Calu3 (cell line): ENCODE measurements at places on chromosomes 4 and X. TPM values are rescaled to one million over a fixed set of nuclear protein-coding genes. Genes with fewer than 3 reads are reported as not detected.

- no peak for DNase-seq
These were observed 61.2 kb downstream of the HMGB2 start for GRCh38 chr4:173272996-173273395.

- DNase-seq = no peak
These were observed 80.3 kb upstream of the NEIL3 start for GRCh38 chr4:177229331-177229730.

GRCh38 chr4:182770996-182771514 is 146.1 kb downstream of the DCTD start:
- DNase-seq = no peak

DNA sequence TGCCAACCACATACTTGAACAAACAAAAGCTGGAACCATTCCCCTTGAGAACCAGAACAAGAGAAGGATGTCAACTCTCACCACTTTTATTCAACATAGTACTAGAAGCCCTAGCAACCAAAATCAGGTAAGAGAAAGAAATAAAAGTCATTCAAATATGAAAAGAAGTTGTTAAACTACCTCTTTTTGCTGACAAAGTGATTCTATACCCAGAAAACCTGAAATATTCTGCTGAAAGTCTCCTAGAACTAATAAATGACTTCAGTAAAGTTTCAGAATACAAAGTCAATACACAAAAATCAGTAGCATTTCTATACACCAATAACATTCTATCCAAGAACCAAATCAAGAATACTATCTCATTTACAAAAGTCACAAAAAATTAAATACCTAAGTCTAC is 187.0 kb downstream of the UGT8 start:
- DNase-seq = no peak

- no peak for DNase-seq
These were observed 268.1 kb downstream of the ANK2 start for GRCh38 chr4:113317523-113317922.

DNA sequence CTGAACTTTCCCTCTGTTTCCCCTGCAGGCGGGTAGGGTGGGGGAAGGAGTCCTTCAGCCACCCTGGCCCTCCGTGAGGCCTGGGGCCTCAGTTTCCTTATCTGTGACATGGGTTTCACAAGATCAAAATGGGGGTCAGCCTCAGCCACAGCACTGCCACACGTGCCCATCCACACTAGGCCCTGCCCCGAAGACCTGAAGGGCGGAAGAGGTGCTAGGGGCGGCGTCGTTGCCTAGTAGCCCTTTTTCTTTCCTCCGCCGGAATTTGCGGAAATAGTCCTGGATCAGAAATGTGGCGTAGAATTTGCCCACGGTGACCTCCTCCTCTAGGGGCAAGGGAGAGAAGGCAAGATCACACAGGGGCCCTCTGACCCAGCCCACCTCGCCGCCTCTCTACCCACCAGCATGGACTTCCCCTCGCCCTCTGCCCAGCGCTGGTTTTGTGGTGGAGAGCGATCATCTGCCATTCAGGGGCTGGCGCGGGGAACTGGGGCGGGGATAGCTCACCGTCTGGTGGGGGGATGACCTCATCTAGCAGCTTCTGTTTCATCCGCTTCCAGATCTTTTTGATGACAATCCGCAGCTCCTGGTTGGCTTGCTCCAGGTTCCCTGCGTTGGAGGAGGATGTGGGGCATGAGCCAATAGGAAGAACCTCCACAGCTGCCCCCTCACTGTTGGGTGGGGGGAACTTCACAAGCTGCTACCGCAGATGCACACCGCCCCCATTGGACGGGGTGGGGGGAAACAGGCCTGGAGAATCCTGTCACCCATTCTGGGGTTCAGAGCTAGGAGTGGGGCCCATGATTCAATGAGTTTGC is 9.7 kb upstream of the SYP start:
- no peak for DNase-seq

DNA sequence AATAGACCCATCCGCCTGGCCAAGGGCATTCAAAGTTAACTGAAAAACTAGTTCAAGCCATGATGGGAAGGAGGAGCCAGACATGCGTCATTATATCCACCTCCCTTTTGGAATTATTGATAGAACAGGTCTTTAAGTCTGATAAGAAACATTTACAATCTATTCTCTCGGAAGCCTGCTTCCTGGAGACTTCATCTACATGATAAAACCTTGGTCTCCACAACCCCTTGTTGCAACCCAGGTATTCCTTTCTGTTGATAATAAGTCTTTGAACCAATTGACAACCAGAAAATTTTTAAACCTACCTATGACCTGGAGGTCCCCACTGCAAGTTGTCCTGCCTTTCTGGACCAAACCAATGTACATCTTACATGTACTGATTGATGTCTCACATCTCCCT is 451.3 kb downstream of the NAF1 start:
- no peak for DNase-seq

- no peak for DNase-seq
These were observed 426.0 kb upstream of the NR3C2 start for GRCh38 chr4:148868191-148868590.

- DNase-seq = no peak
These were observed 13.8 kb downstream of the CYP4V2 start for GRCh38 chr4:186205156-186205555.

DNA sequence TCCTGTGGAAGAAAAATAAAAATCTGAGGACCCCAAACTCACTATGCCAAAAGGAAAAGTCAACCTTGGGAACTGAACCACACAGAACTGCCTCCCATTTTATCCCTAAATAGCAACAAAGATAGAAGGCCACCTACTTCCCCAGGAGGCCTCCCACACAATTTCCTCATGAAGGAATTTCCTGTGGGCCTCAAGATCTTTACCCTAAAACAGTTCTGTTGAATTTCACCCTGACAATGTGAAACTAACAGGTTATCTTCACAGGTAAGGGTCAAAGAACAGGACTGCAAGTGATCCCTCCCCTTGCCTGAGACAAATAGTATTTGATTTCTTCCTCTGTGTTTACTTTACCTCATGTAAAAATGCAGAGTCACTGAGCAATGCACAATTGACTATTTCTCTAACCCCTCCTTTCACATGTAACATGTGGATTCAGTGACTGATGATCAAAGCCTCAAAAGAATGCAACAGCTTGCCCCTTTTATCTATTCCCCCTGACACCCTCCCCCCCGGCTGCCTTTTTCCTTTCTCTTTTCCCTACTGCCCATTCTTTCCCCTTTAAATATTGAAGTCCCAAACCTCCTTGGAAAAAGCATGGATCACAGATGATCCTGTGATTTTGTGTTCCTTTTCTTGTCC is 33.3 kb downstream of the MEPE start:
- DNase-seq = no peak

GRCh38 chrX:45842207-45842925 is 641.7 kb upstream of the DIPK2B start:
- DNase-seq = no peak

GRCh38 chrX:13086076-13086475 is 41.7 kb upstream of the FAM9C start:
- no peak for DNase-seq

- DNase-seq = peak; percentile 20
These were observed 29.2 kb downstream of the HTT-AS start for GRCh38 chr4:3044870-3045819.

BMP3 gene
- total RNA-seq = 0.10 and 0.17 TPM in 2 replicates

UGT8 gene
- total RNA-seq = 20.2 and 23.1 TPM in 2 replicates

AKAP4 gene
- not detected in 2 replicates for total RNA-seq

SPANXD gene
- not detected in 2 replicates for total RNA-seq

ASB12 gene
- not detected in 2 replicates for total RNA-seq

SRP72 gene
- total RNA-seq = 75.2 and 78.0 TPM in 2 replicates

SSX2B gene
- not detected in 2 replicates for total RNA-seq
